Cardiac muscle cell (in vitro differentiated cells and primary cell): ENCODE measurements at places on chromosomes 3 and 15.

- no peak overlapping the region for H3K27ac ChIP-seq
- no peaks in the 10 kb centered on the region for H3K27me3 ChIP-seq
- H3K36me3 ChIP-seq = peaks cover 13% of the 10 kb centered on the region
These were observed 52.9 kb downstream of the PGBD4 start for GRCh38 chr15:34154725-34155204.

DNA sequence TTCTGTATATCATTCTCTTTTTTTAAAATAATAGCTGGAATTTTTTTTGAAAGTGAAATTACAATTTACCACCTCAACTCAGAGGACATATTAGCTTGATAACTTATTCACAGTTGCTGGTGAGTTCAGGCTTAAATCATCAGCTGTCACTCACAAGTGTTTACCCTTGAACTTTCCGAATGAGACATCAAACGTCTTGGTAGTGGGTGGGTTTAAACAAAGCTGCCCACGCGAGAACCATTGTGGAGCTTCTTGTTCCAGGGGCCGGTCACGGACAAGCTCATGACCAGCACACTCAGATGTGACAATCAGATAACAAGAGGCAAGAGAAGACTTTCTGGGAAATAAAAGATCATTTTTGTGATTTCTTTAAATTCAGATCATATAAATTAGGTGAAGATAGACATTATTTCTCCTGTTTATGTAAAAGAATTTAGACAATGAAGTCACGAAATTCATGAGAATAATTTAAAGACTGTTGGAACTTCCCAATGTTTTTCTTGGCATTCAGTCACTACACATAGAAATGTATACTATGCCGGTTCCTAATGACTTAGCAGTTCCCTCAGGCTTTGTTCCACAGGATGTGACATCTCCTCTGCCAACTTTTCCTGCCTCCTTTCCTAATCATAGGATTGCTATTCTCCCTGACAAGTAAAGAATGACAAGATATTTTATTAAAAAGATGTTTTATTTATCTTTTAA, 29.3 kb downstream of the BTD start:
- no peaks in the 10 kb centered on the region for H3K4me1 ChIP-seq
- no peak overlapping the region for H3K27ac ChIP-seq
- no peaks in the 10 kb centered on the region for H3K27me3 ChIP-seq
- DNase-seq = peak; percentile 64
- no peak overlapping the region for H3K4me3 ChIP-seq

DNA sequence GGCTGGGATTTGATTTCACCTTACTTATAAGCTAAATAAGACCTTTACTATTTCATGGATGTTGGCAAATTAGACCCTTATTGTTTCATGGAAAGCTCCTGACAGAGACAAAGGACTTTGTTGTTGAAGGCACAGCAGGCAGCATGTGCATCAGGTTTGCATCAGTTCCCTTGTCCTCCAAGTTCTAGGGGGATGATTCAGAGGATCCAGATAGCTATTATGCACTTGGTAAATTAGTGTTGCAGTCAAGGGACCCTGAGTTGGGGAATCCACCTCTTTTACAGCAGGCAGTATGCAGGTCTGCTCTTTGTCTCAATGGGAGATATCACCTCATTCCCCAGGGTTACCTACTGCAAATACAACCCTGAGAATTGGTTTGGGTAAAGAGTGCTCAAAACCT, 131.4 kb upstream of the IGSF10 start:
- H3K4me3 ChIP-seq = no peak overlapping the region
- DNase-seq = no peak
- no peaks in the 10 kb centered on the region for H3K27me3 ChIP-seq

GRCh38 chr3:89419647-89420241, 312.3 kb downstream of the EPHA3 start:
- no peaks in the 10 kb centered on the region for H3K27me3 ChIP-seq
- no peak overlapping the region for H3K27ac ChIP-seq
- no peak overlapping the region for H3K4me3 ChIP-seq
- no peaks in the 10 kb centered on the region for H3K36me3 ChIP-seq
- no peak for DNase-seq

GRCh38 chr3:53518495-53518981, 24.1 kb downstream of the CACNA1D start:
- no peak overlapping the region for H3K27ac ChIP-seq
- H3K4me3 ChIP-seq = no peak overlapping the region
- H3K4me1 ChIP-seq = peaks cover 4% of the 10 kb centered on the region
- no peaks in the 10 kb centered on the region for H3K36me3 ChIP-seq

DNA sequence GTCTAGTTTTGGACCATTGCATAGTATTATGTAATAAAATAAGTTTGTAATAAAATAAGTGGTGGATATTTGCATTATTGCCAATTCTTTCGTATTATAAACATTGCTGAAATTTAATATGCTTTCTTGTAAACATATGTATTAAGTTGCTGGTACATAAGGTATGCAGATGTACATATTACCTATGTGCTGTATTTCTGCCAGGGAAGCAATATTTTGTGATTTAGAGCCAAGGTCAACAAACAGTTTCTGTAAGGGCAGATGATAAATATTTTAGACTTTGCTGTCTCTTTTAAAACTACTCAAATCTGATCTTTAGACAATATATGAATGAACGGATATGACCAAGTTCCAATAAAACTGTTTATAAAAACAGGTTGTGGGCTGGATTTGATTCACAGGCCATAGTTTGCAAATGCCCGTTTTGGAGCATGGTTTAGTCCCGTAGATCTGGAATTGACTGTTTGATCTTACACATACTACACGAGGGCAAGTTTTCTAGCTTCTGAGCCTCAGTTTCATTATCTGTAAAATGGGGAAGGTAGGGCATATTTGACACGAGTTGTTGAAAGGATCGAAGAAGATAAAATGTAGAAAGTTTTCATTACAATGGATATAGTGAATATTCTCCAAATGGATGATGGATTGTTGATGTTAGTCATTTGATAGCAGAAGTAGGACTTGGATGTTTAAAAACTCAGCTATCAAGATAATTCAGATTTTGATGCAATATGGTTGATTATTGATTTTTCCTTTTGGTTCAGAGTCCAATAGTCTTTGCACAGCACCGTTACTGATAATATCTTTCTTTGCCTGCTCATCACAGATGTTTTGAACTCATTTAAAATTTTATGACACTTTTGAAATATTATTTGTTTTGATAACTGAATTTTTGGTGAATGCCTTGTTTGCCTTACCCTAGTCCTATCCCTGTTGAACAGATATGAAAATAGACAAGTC, 394.6 kb downstream of the FEZF2 start:
- no peaks in the 10 kb centered on the region for H3K27me3 ChIP-seq
- no peak overlapping the region for H3K27ac ChIP-seq
- H3K4me3 ChIP-seq = no peak overlapping the region
- H3K4me1 ChIP-seq = peaks cover 17% of the 10 kb centered on the region
- no peak for DNase-seq

DNA sequence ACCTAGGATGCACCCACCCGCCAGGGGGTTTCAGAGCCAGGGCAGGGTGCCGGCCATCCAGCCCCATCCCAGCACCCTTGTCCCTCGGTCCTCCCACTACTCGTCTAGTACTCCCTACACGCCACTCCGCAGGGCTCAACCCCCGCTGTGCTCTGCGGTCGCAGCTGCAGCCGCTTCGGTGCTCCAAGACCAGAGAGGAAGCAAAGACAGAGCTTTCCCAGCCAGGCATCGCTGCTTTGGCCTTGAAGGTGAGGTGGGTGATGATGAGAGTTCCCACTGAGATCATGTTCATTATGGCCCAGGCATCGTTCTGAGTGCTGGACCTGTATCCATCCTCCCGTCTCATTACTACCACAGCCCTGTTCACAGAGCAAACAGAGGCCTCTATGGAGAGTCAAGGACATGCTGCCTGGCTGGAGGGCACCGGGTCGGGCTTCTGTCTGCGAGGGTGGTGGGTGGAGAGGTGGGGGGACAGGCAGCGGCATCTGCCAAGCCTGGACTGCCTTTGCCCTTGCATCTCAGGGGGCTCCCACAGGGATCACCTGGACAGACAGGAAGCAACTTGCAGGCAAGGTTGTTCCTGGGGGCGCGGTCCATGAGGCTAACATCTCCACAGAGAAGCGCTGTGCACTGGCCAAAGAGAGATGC, 66.9 kb downstream of the KLF13 start:
- H3K27ac ChIP-seq = no peak overlapping the region
- no peaks in the 10 kb centered on the region for H3K36me3 ChIP-seq
- H3K4me3 ChIP-seq = no peak overlapping the region
- peaks cover 10% of the 10 kb centered on the region for H3K27me3 ChIP-seq
- H3K4me1 ChIP-seq = peaks cover 21% of the 10 kb centered on the region

GRCh38 chr3:64238971-64239667, 13.9 kb upstream of the PRICKLE2 start:
- peak overlapping the region; percentile 90 for H3K27ac ChIP-seq
- peaks cover 17% of the 10 kb centered on the region for H3K4me1 ChIP-seq
- H3K27me3 ChIP-seq = no peaks in the 10 kb centered on the region
- H3K36me3 ChIP-seq = no peaks in the 10 kb centered on the region
- peak; percentile 98 for DNase-seq

- H3K27ac ChIP-seq = no peak overlapping the region
- H3K27me3 ChIP-seq = no peaks in the 10 kb centered on the region
- DNase-seq = no peak
- no peaks in the 10 kb centered on the region for H3K36me3 ChIP-seq
These were observed 101.0 kb downstream of the CBLB start for GRCh38 chr3:105767776-105768175.

DNA sequence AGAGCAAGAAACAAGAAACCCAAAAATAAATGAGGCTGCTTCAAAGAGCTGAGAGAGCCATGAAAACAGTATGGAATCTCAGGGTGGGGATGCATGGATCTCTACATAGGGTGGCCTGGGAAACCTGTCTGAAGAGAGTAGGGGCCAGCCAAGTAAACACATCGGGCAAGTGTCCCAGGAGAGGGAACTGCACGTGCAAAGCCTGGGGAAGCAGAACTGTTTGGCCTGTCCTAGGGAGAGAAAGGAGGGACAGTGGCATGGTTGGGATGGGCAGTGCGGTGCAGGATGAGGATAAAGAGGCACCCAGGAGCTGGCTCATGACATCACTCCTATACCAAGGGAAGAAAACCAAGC, 269.0 kb upstream of the ST8SIA2 start:
- H3K4me3 ChIP-seq = no peak overlapping the region
- peaks cover 11% of the 10 kb centered on the region for H3K36me3 ChIP-seq
- H3K27me3 ChIP-seq = no peaks in the 10 kb centered on the region
- H3K27ac ChIP-seq = no peak overlapping the region
- DNase-seq = no peak

GRCh38 chr3:105676621-105677300, 192.1 kb downstream of the CBLB start:
- peaks cover 15% of the 10 kb centered on the region for H3K4me1 ChIP-seq
- no peak overlapping the region for H3K4me3 ChIP-seq
- peaks cover 23% of the 10 kb centered on the region for H3K36me3 ChIP-seq

DNA sequence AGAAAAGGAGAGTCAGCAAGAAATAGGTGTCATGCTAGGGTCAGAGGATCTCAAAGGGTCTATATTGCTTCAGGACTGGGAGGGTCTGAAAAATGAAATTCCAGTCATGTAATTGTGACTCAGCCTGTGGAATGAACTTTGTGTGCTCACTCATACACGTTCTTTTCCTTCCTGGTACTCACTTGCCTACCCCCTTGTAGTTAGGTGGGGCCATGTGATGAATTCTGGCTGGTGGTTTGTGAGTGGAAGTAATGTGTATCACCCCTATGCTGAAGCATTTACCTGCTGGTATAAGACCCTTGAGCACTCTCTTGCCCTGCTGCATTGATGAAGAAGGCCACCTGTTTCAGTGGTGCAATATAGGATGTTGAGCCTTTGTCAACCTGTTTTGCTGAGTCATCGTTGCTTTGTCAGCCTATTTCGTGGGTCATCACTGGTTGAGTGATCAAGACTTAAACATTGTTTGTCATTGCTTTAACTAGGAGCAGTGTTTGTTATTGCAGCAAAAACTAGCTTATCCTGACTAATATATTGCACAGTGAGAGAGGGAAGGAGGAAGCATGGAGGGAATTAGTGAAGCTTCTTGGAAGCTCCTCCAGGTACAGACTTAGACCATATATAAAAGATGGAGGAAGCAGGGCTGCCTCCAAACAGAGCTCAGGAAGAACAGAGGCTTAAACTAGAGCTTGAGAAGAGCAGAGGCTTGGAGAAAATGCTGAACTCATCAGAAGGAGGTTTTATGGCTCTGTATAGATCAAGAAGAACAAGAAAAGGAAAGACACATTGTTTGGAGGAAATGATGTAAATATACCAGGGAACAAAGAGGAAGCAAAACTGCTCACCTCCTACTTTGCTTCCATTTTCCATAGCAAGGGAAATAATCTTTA, 28.9 kb downstream of the TLNRD1 start:
- no peak overlapping the region for H3K27ac ChIP-seq
- H3K4me3 ChIP-seq = no peak overlapping the region
- H3K27me3 ChIP-seq = peaks cover 3% of the 10 kb centered on the region
- H3K36me3 ChIP-seq = no peaks in the 10 kb centered on the region
- no peak for DNase-seq

DNA sequence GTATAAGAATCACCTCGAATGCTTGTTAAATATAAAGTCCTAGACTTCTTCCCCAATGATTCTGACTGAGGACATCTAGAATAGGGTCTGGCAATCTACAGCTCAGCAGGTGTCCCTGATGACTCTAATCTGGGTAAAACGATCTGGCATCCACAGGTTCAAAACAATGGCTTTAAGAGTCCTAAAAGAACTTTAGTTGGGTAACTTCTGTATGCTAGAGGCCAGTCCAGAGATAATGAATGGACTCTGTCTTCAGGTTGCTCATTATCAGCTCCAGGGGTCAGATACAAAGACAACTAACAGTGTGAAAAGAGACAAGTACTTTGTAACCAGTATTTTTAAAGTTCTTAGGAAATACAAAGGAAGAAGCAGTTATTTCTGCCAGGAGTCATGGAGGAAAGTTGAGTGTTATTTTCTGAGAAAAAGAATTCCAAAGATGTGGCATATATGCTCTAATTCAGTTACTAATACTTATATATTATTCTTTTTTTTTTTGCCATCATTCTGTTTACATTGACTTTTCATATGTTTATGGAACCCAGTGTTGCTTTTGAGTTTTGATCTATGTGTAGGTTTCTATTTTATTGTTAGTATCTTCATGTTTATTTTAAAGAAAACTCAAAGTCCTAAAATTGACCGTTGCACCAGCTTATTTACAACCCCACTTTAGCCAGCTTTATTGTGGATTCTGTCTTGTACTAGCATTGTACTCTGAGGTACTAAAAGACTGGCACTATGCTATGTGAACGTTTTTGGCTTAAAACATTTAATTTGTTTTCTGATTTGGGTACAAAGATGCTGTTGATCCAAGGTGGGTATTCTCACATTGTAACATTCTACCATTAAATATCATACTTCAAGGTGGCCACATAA, 3.1 kb upstream of the GPR15 start:
- H3K27ac ChIP-seq = no peak overlapping the region
- no peaks in the 10 kb centered on the region for H3K27me3 ChIP-seq
- no peaks in the 10 kb centered on the region for H3K36me3 ChIP-seq
- H3K4me1 ChIP-seq = peaks cover 6% of the 10 kb centered on the region
- no peak for DNase-seq
- H3K4me3 ChIP-seq = no peak overlapping the region

DNA sequence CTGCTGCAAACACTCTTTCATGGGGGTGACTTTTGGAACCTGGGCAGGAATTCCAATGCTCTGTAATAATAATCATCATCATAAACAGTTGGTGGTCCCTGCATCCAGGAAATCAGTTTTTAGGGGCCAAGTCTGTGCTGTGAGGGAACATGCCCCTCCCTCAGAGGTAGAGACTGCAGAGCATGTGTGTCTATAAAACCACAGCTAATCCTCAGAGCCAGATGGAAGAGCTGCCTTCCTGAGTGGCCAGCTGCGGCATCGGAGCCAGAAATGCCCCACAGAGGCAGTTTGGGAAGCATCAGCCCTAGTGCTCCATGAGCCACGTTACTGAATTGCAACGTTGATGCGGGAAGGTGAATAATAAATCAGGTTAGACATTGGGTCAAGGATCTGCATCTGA, 12.9 kb upstream of the TPM1 start:
- H3K27ac ChIP-seq = no peak overlapping the region
- no peak for DNase-seq
- peaks cover 5% of the 10 kb centered on the region for H3K4me1 ChIP-seq
- no peaks in the 10 kb centered on the region for H3K36me3 ChIP-seq
